ENCODE measurements at places on chromosomes 7 and 10.

- no peak for DNase-seq
Observed at GRCh38 chr7:73735528-73735905, 3.1 kb downstream of the ABHD11 start.

GRCh38 chr10:110641256-110641655 lies 2.9 kb upstream of the RBM20 start:
- no peak for DNase-seq

DNA sequence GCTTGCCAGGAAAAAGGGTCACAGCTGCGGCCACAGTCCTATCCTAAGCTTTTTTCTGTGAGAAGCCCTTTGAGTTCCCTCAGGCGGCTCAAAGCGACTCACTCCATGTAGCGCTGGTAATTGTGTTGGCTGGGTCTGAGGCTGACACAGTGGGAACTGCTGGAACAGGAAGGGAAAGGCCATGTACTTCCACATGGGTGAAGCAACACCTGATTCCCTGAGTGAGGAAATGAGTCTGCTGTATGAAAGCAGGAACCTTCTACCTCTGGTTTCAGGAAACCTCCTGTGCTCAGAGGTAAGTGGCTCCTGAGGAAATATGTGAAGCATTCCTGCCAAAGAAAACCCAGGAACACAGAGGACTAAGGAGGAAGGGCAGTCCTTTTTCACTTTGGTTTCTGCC lies 734.6 kb upstream of the SORCS1 start:
- no peak for DNase-seq

- no peak for DNase-seq
Observed at GRCh38 chr10:133170092-133170491, 10.1 kb downstream of the KNDC1 start.

- DNase-seq, result no peak
Observed at GRCh38 chr7:157399086-157399687, 62.4 kb downstream of the DNAJB6 start.

GRCh38 chr10:98951269-98952000 lies 284.2 kb downstream of the HPSE2 start:
- DNase-seq, result no peak

GRCh38 chr7:38448584-38449234 lies 175.3 kb upstream of the TARP start:
- no peak for DNase-seq

DNA sequence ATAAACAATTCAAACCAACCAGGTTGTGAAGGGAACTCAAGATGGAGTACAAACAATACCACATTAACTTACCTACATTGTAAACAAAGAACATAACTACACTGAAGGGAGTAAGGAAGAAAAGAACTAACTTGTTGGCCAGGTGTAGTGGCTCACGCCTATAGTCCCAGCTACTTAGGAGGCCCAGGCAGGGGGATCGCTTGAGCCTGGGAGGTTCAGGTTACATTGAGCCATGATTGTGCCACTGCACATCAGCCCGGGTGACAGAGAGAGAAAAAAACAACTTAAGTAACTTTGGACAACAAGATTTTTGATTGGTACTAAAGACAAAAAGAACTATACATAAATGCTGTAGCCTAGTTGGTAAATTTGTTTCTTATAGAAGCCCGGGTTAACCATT lies 68.8 kb downstream of the TRIL start:
- DNase-seq, result no peak

DNA sequence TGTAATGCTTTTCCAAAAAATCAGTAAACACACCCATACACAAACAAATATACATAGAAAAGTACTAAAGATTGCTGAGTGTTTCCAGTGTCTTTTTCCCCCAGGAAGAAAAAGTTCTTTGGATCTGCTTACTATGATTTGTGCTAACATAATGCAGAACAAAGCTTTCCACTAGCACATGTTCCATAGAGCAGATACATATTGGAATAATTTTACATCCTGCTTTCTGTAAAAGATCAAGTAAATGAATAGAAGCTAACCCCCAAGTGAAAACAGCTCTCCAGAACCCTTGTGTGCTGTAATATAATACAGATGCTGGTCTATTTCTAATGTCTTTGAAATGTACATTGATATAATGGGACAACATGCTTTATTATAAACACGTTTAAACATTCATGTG lies 125.5 kb downstream of the PON1 start:
- no peak for DNase-seq

- no peak for DNase-seq
Observed at GRCh38 chr7:47266131-47266706, 315.7 kb downstream of the TNS3 start.

DNA sequence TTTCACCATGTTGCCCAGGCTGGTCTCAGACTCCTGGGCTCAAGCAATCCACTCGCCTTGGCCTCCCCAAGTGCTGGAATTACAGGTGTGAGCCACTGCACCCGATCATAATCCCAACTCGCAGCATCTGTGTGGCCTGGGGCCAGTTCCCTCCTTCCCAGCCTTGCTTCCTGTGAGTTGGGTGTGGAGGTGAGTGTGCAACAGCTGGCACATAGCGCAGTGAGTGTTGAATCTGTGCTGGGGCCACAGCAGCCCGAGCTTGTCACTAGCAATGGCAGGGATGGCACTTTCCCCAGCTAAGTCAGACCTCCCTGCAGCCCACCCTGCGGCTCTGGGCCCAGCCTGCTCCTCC lies 12.2 kb downstream of the TMEM184A start:
- no peak for DNase-seq

DNA sequence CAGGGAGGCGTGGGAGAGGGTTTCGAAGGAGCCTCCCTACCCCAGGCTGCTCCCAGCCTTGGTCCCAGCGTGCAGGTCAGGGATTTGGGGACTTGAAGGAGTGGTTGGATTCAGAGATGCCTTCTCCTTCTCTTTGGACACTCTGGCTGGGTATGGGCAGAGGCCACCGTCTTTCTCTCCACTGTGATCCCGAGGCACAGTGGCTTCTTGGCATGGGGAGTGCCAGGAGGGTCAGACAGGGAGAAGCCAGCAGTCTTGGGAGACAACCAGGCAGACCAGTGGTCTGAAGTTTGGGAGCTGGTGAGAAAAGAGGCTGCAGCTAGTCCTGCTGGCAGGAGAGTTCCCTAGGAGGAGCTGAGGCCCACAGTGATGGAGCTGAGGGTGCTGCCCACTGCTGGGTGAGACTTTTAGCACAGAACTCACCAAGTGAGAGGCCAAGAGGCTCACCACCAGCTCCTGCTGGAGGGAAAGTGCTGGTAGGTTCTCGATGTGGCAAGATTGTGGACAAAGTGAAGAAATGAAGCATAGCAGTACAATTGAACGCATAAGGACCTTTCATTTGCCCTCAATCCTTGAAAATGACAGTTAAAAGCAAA lies 35.2 kb upstream of the WDFY4 start:
- no peak for DNase-seq

GRCh38 chr7:100400656-100401055 lies 27.4 kb downstream of the PILRA start:
- DNase-seq, result no peak

DNA sequence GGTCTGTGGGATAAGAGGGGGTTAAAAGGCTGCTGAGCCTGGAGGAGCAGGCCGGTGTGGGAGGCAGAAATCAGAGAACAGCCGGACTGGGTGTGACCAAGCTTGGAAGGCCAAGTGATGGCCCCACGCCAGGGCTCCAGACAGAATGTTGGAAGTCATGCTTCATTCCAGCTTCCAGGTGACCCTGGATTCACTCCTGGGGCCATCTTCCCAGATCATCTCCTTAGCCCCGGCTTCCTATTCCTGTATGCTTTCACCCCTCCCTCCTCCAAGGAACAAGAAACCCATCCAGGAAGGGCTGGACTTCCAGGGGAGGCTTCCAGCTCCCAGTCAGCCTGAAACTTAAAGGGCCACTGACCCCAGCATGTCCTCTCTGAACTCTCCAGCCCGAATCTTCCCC lies 1.0 kb downstream of the INMT start:
- DNase-seq, result no peak

DNA sequence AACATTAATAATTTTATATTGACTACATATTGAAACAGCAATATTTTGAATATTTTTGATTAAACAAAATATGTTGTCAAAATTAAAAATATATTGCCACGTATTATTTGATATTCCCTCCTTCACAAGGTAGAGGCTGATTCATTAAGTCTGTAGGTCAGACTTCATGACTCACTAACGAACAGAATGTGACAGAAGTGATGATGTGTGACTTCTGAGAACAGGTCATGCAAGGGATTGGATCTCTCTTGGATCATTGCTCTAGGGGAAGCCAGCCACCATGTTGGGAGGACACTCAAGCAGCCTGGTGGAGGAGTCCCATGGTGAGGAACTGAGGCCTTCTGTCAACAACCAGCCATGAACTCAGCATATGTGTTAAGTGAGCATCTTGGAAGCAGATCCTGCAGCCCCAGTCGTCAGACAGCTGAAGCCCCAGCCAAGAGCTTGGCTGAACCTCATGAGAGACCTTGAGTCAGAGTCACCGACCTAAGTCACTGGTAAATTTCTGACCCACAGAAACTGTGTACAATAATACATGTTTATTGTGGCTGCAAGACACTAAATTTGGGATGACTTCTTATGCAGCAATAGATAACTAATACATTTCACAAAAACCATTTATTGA lies 66.6 kb downstream of the HTR5A start:
- no peak for DNase-seq

GRCh38 chr7:18976715-18977471 lies 140.5 kb downstream of the TWIST1 start:
- no peak for DNase-seq

GRCh38 chr10:129446183-129446581 lies 20.9 kb upstream of the MGMT start:
- no peak for DNase-seq
